ENCODE measurements at places on chromosomes 1 and 21.
A peak's percentile ranks its signal among the peaks of the same experiment; 100 is the strongest.

DNA sequence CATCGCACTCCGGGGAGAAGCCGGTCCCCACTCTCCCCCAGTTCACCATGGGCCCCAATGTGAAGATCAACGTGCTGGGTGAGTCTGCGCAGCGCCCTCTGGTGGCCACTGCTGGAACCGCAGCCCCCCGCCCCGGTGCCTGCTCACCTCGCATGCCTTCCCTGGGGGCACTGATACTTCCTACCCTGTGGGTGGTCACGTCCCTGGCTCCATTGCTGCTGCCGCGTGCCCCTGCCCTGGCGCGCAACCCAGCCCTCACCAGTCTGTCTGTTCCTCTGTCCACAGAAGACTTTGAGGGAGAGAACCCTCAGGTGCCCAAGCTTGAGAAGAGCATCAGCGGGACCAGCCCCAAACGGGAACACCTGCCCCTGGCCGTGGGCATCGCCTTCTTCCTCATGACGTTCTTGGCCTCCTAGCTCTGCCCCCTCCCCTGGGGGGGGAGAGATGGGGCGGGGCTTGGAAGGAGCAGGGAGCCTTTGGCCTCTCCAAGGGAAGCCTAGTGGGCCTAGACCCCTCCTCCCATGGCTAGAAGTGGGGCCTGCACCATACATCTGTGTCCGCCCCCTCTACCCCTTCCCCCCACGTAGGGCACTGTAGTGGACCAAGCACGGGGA lies 7.6 kb downstream of the EFNA3 start:
- peak; percentile 90 for DNase-seq

DNA sequence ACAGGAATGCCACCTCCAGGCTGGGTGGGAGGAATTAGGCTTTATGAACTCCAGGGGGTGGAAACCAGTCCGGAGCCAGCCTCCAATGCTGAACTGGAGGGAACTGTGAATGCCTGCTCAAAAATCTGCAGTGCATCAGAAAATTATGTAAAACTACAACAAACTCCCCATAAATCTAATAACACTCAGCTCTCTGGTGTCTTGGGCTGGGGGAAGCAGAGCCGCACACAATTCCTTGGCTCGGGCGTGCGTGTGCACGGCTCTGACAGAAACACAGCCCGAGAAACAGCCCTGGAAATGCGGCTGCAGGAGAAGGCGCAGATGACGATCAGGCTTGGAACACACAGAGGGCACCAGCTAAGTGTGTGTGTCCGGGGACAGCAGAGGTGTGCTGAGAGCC lies 127.6 kb upstream of the VAMP3 start:
- no peak for DNase-seq

- no peak for DNase-seq
Measured at GRCh38 chr1:7012461-7012924, 227.2 kb downstream of the CAMTA1 start.

DNA sequence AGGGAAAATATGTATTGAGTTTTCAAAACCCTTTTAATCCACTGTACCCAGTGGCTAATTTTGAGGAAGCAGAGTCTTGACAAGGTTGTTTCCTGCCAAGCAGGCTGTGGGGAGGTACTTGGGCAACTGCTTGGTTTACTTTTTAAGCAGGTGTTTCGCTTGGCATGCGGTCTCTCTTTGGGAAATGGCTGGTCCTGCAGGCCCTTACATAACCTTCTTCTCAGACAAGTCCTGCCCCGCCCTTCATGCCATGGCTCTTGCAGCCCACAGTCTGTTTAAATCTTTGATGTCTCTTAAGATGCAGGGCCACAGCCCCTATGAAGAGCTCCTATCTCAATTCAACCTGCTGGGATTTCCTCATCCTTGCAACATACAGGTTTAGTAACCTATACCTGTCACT lies 36.0 kb upstream of the ABCD3 start:
- no peak for DNase-seq

- DNase-seq, result no peak
Measured at GRCh38 chr1:174556392-174556791, 108.6 kb downstream of the GPR52 start.

- peak; percentile 77 for DNase-seq
Measured at GRCh38 chr1:11858968-11859871, 475 bp upstream of the NPPB start.

GRCh38 chr1:109979489-109980091 lies 5.0 kb upstream of the AHCYL1 start:
- no peak for DNase-seq

- DNase-seq, result no peak
Measured at GRCh38 chr1:246809473-246809872, 85.3 kb downstream of the SCCPDH start.

DNA sequence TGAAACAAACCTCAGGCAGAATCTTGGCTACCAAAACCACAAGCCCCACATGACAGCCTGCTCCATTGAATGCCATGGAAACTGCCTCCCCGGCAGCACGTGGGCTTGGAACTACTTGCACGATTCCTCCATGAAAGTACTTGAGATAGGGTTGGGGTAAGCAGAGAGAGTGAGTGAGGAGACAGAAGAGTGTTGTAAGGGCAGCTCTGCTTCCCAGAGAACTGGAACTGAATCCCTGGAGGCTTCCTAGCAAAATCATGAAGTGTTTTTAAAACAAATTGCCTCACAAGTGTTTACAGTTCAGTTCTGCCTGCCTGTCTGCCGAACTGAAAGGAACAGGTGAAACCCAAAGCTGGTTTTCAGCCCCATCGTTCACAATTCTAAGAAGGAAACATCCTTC lies 35.3 kb upstream of the DNASE2B start:
- DNase-seq, result no peak

- DNase-seq, result no peak
Measured at GRCh38 chr1:117574161-117574835, 31.6 kb upstream of the TENT5C start.
